ENCODE measurements at places on chromosomes 4 and X. TPM values are rescaled to one million over a fixed set of nuclear protein-coding genes. Genes with fewer than 3 reads are reported as not detected.

Gene ATP8A1
- 9.3 TPM for total RNA-seq

Gene ZNF518B
- total RNA-seq: 17.8 TPM

Gene GLUD2
- total RNA-seq: 2.0 TPM

Gene LPAR4
- 1.6 TPM for total RNA-seq

Gene KDR
- 15.1 TPM for total RNA-seq

Gene PITX2
- total RNA-seq: 0.19 TPM

Gene LRCH2
- total RNA-seq: 6.1 TPM

Gene C4orf50
- total RNA-seq: not detected

GRCh38 chr4:56434599-56435139 lies 746 bp downstream of the PPAT start:
- peak; percentile 85 for DNase-seq

- no peak for DNase-seq
These were observed 217.7 kb upstream of the HAND2 start for GRCh38 chr4:173747537-173748257.

DNA sequence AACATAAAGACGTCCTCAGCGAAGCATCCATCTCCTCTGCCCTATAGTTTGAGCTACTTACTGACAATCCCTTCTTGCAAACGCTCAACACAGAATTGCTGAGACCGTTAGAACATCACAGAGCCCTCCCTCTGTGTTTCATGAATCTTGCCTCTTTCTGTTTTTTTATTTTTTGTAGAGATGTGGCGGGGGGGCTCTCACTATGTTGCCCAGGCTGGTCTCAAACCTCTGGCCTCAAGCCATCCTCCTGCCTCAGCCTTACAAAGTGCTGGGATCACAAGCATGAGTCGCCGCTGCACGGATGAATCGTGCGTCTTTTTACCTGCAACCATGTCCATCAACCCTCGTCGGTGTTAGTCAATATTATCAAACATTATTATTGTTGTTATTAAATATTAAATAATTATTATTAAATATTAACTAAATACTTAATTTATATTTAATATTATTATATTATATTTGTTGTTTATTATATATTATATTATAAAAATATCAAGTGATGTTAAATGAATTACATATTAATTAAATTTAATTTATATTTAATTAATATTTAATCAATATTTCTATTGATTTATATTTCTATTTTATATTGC lies 200.7 kb downstream of the CRLF2 start:
- no peak for DNase-seq

DNA sequence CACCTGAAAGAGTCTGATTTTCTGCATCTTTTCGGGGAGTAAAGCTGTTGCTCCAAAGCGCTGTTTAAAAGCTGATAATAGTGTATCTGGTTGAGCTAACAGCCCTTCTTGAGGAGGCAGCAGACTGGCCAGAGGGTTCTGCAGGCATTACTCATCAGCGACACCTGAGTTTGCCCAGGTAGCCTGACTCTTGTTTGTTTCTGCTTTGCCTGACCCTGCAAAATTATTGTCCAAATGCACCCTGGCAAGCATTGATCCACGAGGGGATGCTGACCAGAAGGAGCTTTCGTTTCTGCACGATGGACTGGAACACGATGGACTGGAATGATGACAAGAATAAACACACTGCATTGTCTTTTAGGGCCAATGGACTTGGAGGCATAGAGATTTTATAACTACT lies 6.2 kb downstream of the CD99 start:
- DNase-seq: peak; percentile 49

- no peak for DNase-seq
These were observed 18.2 kb upstream of the TNIP3 start for GRCh38 chr4:121182296-121182695.

- DNase-seq: no peak
These were observed 28.6 kb downstream of the SULT1B1 start for GRCh38 chr4:69731847-69732246.

DNA sequence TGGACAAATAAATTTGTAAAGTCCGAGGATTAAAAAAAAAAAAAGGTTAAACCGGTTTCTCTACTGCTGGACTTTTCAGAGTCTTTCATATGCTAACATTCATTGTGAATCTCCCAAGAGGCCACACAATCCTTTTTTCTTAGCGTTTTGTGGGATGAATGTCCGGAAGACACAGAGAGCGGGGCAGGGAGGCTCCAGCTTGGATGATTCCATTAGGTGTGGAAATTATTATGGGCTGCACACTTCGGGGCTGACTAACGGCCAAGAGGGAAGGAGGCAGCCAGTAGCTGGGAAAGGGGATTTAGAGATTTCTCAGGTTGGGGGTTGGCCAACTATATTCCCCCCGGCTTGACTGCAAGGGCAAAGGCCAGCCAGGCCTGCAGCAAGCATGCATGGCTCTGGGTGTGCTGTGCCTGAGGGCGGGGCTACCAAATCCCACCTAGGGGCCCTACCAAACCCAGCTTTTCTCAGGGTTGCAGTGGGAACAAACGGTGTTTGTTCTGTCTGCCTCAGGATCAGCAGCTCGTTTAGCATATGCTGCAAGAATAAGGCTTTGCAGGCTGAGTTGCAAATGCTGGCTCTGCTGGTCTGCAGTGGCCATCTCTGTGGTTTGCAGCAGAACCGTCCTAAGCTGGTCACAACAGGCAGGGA lies 28.6 kb downstream of the NYX start:
- DNase-seq: no peak

GRCh38 chr4:71217688-71218087 lies 121.1 kb upstream of the SLC4A4 start:
- no peak for DNase-seq

DNA sequence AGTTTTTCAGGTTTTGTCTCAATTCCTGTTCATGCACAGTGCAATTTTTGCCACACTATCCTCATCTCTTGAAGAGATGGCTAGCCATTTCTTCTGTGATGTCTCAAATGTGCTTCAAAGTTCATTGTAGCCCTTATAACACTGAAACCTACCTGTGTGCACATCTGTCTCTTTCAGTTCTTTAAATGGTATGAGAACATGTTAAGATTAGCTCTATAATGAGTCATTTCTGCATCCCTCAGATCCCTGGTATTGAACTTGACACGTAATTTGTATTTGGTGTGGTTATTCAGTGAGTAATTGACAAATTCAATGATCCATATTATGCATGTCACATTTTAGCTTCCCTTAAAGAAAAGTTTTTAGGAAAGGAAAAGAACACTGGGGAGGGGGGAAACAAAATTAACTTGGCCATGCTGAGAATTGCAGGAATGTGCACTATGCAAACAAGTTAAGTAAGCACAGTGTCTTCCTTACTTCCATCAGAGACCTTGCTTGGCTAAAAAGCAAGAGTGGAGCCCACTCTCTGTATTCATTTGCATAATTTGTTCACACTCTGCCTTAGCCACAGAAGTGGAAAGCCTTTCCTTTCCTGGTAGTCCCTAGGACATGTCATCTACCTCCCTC lies 659.8 kb upstream of the MAGEB2 start:
- DNase-seq: no peak

DNA sequence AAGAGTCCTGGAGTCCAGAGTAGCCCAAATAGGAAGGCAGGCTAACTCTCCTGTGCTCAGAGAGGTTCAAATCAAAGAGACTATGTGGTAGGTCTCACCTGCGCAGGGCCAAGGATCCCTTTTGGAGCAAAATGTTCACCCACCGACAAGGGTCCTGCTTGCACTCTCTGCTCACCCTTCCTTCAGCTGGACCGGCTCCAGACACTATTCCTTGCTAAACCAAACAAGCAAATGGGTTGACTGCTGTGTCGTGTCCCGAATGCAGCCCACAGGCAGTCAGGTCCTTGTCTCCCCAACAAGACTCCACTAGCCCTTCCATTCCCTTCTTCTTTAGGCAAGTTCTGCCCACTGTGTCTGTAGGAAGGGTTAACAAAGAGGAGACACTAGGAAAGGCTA lies 760 bp downstream of the TRMT2B start:
- DNase-seq: no peak

DNA sequence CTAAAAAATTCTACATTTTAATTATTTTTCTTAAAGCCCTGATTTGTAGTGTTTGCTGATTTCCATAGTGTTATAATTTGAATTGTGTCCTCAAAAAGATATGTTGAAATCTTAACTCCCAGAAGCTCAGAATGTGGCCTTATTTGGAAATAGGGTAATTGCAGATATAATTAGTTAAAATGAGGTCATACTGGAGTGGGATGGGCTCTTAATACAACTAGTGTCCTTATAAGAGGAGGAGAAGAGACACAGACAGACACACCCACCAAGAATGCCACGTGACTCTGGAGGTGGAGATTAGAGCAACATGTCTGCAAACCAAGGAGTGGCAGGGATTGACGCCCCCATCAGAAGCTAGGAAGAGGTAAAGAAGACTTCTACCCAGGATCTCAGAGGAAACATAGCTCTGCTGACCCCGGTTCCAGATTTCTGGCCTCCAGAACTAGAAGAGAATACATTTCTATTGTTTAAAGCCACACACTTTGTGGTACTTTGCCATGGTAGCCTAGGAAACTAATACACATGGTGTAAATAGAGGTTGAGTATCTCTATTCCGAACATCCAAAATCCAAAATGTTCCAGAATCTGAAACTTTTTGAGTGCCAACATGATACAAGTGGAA lies 70.5 kb upstream of the IRF2 start:
- DNase-seq: no peak

DNA sequence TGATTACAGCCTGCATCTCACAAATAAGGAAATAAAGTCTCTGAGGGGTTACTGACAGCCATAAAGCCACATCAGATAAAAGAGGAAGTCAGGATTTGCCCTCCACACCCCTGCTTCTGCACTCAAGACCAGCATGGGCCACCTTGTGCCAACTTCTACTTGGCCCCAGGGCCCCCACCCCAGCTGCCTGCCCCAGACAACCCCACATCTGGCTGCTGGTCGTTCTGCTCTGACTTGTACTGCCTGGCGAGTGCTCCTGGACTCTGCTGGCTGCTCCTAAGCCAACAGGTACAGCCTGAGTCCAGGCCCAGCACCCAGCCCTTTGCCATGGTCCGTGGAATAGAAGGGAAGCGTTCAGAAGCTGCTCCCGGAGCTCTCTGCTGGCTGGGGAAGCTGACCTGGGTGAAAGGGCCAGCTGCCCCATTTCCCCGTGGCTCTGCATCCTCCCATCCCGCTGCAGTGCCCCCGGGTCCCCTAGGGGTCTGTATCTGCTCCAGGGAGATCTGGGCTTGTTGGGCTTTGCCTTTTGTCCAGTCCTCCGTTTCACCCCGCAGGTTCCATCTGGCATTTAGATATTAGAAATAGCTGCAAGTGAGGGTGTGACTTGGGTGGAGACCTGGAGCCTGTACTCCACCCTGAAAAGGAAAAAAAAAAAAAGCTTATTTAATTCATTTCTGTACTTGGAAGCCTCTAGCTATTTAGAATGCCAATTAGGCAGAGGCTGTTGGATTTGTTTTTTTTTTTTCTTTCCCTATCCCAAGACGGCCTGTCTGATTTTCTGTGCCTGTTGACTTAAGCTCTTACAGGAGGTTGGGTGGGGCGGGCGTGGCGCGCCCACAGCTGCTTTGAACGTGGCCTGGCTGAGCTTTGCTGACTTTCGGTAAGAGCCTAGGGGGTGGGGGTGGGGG lies 194.7 kb downstream of the PTTG2 start:
- DNase-seq: peak; percentile 87

- no peak for DNase-seq
These were observed 1017.5 kb upstream of the TENM3 start for GRCh38 chr4:181225616-181226261.

DNA sequence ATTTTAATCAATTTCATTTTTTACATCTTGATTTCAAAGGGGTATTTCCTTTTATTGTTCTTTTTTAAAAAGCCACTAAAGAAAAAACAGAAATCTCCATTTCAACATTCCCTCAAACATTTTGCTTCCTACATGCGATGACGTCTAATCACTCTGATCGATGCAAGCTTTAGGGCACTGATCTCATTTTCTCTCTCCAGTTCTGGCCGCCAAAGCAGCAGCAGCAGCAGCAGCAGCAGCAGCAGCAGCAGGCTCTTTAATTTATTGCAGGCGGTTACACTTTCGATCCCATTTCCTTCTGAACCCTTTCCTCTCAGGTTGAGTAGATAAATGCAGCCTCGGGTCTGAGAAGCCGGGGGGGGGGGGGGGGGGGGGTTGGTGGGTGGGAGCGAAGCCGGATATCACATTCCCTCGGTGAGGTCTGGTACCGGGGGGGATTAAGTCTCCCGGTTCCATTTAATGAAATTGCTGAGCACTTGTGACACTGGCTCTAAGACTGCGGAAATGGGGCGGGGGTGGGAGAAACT lies 3.4 kb upstream of the PCDH7 start:
- DNase-seq: no peak

DNA sequence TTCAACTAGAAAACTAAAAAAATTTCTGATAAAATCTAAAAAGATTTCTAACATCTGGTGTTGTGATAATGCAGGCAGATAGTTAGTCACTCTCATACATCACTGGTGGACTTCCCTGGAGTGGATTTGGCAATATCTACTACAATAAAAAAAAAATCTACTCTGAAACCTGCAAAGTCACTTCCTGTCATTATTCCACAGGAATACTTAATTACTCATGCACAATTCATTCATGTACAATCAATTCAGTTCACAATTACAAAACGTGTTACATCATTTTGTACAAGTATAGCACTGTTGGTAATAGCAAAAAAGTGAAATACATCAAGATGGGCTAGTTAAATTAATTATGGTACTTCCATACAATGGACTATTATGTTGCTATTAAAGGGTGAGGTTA lies 16.5 kb upstream of the RHOH start:
- DNase-seq: no peak

DNA sequence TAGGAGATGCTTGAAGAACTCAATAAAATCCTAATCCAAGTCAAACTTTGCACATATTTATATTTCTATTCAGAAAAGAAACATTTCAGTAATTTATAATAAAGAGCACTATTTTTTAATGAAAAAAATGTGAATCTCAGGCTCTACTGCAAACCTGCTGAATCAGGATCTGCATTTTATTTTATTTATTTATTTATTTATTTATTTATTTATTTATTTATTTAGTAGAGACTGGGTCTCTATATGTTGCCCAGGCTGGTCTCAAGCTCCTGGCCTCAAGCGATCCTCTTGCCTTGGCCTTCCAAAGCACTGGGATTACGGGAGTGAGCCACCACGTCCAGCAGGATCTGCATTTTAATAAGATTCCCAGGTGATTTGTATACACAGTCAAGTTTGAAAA lies 16.0 kb downstream of the SUPT20HL1 start:
- no peak for DNase-seq

DNA sequence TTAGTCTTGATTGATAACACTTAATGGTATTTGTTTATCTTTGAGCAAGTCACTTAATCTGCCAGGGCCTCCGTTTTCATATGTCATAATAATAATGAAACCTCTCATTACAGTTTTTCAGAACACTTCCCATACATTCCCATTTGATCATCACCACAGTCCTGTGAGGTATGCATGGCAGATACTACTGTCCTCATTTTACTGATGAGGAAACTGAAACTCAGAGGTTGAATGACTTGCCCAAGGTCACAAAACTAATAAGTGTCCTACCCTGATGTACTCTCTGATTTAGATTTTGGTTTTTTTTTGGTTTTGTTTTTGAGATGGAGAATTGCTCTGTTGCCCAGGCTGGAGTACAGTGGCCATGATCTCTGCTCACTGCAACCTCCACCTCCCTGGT lies 25.7 kb downstream of the ZFX start:
- DNase-seq: no peak

All from posterior vena cava (tissue), 2 donors.